T-helper 9 cell (primary cell): ENCODE measurements at places on chromosomes 13 and 19.

- DNase-seq = no peak
Observed at GRCh38 chr13:24784319-24784718, 20.4 kb downstream of the RNF17 start.

- DNase-seq = no peak
Observed at GRCh38 chr19:4764393-4764660, 27.2 kb upstream of the FEM1A start.

- no peak for DNase-seq
Observed at GRCh38 chr19:15218501-15218900, 13.7 kb downstream of the EPHX3 start.

DNA sequence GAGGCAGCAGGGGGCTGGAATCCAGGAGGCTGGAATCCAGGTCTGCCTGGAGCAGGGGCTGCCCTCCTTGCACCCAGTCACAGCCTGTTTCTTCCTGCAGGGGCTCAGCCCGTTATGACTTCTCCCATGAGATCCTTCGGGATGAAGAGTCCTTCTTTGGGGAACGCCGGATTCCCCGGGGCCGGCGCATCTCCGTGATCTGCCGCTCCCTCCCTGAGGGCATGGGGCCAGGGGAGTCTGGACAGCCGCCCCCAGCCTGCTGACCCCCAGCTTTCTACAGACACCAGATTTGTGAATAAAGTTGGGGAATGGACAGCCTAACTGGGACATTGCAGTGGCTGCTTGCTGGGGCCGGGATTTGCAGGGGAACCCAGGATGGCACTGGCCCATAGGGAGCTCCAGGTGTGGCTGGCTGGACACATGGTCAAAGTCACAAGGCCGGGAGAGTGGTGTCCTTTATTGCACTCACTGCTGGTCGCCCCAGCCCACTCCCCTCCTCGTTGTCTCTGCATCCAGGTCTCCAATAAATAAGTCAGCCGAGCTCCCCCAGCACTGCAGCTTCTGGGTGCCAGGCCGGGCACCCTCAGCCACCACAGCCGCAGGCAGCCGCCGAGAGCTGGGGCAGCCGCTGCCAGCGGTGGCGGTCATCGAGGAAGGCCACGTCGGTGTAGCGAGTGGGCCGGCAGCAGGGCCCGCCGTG is 872 bp downstream of the PSPN start:
- DNase-seq = no peak

DNA sequence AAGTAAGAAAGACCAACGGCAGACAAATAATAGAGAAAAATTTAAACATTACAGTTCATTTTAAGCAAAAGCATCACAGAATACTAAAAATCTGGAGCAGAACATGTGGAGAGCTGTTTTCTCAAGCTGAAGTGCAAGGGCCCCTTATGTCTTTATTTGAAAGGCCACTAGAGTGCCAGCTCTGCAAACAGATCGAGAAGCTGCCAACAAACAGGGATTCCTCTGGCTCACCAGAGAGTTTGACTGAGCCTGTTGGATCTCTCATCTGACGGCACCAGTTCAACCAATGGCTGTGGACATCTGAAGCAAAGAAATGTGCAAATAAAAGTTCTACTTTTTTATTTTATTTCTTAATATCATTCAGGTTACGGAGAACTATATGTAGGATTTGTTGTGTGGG is 119.7 kb downstream of the COL4A2 start:
- no peak for DNase-seq

- no peak for DNase-seq
Observed at GRCh38 chr13:79447741-79448140, 33.2 kb upstream of the NDFIP2 start.

- DNase-seq = no peak
Observed at GRCh38 chr13:31943591-31943990, 88.0 kb upstream of the FRY start.

- DNase-seq = no peak
Observed at GRCh38 chr13:95343944-95344343, 42.7 kb upstream of the ABCC4 start.

GRCh38 chr19:29323440-29324290 is 110.7 kb upstream of the UQCRFS1 start:
- no peak for DNase-seq

DNA sequence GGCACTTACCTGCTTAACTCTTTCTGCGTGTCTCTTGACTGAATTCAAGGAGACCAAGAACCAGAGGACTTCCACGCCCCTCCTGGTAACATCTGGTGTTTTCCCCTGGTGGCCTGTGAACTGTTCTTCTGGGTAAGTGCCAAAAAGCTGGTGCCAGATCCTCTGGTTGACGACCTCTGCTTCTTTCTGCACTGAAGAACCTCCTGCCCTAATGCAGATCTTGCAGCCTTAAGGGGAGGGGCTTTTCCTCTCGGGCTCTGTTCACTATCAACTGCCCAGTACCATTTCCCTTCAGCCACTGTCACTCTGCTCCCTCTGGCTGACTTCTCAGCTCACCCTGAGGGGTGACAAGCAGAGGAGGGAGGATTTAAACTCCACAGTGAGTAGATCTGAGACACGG is 6.1 kb upstream of the ERVV-1 start:
- no peak for DNase-seq

- no peak for DNase-seq
Observed at GRCh38 chr13:93982179-93982918, 497.1 kb downstream of the DCT start.

- no peak for DNase-seq
Observed at GRCh38 chr13:39956036-39956435, 300.6 kb downstream of the COG6 start.

DNA sequence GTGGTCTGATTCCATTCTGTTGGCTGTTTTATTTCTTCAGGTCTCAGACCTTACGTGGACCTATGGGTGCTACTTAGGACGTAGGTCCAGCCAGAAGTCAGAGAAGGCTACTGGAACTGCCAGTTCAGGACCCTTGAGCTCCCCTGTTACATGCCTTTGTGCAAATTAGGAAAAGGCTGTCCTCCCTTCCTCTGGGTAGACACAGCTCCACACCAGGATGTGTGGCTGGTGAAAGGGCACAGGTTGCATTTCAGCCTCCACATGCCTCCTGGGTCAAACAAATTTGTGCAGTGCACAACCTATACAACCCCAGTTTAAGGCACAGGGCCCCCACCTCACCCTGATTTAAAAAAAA is 43.9 kb upstream of the MAP3K10 start:
- DNase-seq = no peak

- DNase-seq = no peak
Observed at GRCh38 chr13:21748166-21748565, 77.3 kb downstream of the FGF9 start.

DNA sequence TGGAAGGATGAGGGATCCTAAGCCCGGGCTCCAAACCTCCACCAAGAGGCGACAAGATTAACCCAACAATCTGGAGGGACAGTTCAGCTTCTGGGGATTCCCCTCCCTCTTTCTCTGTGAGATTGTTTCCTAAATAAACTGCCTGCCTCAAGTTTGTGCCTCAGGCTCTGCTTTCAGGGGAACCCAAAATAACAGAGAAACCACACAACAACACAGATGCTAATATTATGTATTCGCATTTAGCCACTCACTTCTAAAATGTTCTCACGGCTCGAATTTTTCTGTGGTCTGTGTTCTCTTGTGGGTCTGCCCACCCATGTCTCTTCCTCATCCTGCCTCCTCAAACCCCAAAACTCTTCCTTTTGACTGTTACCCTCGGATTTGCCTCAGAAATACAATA is 1381.1 kb upstream of the SLC10A2 start:
- no peak for DNase-seq

DNA sequence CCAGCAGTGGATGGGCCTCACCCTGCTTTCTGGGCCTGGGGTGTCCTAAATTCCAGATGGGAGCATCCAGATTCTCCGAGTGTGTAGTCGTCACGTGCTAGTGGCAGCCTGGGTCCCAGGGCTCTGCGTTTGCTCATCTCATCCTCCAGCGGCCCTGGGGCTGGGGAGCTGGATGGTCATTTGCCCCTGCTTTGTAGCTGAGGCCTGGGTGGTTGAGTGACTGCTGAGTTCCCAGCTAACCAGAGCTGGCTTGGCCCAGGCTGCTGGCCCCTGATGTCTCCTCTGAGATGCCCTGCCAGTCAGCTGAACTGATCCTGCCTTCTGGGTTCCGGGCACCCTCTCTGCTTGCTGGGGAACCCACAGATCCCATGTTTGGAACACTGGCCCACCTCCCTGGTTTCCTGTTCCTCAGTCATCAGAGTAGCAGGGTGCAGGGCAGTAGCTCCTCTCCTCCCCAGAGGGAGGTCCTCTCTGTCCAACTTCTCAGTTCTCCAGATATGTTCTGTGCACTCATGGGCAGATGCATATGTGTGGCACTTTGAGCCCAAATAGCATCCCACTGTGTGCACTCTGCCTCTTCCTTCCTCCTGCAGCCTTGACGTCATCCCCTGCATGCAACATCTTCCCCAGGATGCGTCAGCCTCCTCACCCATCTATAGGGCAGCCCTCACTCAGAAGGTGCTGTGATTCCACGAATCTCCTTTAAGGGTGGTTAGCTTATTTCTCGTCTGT is 22.4 kb upstream of the CRTC1 start:
- DNase-seq = no peak
